ENCODE measurements at places on chromosomes 13 and 19.

DNA sequence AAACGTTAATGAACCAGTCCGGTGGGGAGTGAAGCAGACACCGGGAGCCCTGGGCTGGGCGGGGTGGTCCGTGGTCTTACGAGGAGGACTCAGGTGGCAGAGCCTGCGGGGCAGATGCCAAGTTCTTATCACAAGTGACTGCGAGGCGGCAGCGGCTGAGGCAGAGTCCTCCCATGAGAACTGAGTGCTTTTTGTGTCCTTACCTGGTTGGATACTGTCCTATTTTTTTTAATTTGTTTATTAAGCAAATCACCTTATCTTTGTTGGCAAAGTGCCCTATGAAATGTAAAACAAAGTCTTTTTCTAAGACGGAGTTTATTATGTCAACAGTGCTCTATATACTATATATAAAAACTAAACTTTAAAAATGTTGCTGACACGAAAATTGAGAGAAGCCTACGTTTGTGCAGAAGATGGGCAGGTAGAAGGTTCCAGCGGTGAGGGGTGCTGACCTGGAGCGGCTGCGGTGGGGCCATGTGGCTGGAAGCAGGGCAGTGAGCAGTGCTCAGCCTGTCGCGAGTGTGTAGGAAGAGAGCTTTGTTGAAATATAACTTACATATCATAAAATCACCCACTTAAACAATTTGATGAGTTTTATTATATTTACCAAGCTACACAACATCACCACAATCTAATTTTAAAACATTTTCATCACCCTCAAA is 82.2 kb downstream of the ATP11A start:
- no peak for DNase-seq

DNA sequence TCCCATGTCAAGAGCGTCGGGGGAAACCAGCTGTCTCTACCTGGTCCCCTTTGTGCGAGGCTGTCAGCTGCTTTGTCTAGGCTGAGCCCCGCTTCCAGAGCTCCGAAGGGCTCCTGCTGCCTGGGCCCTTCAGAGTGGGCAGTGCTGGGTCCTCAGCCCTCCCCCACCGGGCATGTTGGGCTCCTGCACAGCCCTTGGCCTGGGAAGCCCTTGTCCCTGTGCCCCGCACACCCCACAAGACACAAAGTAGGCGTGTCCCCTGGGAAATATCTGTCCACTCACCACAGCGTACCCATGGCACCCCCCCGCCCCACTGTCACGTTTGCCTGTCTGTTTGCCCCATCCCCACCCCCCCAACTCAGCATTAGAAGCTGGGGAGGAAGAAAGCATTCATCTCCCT is 39.6 kb upstream of the RANBP3 start:
- no peak for DNase-seq

GRCh38 chr13:103067751-103068555 is 1.7 kb upstream of the SLC10A2 start:
- no peak for DNase-seq

- no peak for DNase-seq
Observed at GRCh38 chr13:97220151-97220900, 1.8 kb upstream of the MBNL2 start.

DNA sequence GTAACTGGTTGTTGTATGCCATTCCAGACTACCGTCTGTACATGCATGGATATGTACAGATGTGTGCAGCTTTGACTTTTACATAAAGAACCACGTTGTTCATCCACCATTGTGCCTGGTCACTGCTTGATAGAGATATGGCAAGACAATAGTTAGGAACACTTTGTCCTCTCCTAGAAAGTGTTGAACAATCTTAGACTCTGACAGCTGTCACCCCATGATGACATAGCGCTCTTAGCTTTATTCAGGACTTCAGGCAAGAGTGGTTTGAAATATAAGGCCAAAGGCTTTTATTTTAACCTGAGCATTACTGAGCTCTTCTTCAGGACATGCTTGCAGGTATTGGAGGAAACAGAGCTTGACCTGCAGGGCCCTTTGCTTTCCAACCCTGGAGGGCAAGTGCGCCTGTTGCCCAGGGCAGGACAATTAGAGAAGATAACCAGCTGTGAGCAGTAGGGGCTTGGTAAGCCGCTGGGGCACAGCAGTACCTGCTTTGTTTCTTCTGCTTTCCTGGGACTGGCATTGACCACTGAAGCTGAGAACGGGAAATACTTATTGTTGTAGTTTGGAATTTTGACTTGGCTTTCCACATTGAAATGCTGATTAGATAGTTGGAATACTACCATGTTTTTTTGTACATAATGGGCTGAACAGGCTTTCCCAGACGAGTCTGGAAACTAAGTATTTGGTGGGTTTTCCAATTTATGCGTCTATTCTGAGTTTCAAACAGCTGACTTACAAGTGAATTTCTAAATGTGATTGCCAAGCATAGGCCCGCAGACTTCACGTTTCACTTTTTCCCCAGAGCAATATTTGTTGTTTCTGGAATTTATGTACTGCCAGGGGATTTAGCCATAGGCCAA is 51.1 kb downstream of the GARRE1 start:
- DNase-seq, result no peak

DNA sequence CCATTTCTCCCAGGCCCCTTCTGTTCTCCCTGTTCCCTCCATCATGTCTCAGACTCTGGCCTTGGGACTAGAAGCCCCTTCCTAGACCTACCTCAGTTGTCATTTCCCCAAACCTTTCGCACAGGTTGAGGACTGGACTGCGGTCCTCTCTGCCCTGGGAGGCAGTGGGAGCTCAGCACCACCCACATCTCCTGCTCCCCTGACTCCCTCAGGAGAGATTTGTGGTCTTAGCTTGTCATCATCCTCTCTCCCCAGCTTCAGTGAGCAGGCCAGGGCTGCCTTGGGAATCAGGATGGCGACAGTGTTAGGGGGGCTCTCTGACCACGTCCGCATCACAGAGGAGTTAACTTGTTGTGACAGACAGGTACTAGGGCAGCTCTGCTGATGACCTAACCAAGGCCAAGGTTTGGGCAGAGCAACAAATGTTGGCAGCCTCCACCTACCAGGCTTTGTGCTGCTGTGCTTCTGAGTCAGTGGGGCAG is 25.6 kb upstream of the RNF17 start:
- DNase-seq, result no peak

GRCh38 chr13:77698201-77699058 is 943 bp downstream of the SLAIN1 start:
- peak; percentile 14 for DNase-seq

GRCh38 chr19:7917267-7918061 is 2.7 kb upstream of the SNAPC2 start:
- peak; percentile 60 for DNase-seq

DNA sequence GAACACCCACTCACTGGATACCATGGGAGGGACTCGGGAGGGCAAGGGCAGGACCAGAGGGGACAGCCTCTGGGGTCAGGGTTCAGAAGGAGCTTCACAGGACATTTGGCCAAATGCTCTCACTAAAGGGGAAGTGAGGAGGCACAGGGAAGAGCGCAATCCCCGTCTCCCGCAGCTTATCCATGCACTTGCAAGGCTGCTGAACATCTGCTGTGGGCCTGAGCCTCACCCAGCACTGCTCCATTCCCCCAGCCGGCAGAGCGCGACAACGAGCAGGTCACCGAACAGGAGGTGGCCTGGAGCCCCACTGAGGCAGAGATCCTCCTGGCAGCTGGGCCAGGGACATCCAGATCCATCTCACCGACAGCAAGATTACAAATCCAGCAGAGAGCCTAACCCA is 23.3 kb downstream of the ELAVL1 start:
- no peak for DNase-seq

DNA sequence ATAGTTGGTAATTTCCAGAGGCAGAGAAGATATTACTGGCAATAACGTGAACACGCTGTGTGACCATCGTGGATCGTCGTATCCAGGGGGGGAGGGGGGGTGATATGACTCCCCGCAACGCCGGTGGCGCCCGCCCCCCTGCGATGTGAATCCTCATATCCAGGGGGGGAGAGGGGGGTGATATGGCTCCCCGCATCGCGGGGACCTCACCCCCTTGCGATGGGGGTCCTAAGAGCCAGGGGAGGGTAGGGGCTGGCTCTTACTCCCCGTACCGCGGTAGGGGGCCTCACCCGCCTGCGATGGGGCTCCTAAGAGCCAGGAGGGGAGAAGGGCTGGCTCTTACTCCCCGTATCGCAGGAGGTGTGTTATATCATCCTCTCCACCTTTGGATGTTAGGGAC is 31.3 kb upstream of the RGCC start:
- no peak for DNase-seq

DNA sequence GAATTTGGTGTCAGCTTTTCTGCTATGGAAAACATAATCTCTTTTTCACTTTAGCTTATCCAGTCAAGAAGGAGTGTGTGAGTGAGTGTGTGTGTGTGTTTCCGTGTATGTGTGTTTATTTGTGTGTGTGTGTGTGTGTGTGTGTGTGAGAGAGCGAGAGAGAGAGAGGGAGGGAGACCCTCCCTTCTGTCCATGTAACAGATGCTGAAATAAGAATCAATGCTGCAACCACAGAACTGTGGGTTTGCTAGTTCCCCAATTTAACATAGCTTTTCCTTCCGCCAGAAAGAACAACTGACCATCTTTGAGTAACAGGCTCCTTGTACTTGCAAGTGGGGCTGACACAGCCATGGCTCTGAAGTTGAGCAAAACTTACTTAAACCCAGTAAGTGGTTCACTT is 5.2 kb downstream of the LCP1 start:
- DNase-seq, result no peak

GRCh38 chr13:59299584-59299983 is 864.1 kb downstream of the DIAPH3 start:
- DNase-seq, result no peak

DNA sequence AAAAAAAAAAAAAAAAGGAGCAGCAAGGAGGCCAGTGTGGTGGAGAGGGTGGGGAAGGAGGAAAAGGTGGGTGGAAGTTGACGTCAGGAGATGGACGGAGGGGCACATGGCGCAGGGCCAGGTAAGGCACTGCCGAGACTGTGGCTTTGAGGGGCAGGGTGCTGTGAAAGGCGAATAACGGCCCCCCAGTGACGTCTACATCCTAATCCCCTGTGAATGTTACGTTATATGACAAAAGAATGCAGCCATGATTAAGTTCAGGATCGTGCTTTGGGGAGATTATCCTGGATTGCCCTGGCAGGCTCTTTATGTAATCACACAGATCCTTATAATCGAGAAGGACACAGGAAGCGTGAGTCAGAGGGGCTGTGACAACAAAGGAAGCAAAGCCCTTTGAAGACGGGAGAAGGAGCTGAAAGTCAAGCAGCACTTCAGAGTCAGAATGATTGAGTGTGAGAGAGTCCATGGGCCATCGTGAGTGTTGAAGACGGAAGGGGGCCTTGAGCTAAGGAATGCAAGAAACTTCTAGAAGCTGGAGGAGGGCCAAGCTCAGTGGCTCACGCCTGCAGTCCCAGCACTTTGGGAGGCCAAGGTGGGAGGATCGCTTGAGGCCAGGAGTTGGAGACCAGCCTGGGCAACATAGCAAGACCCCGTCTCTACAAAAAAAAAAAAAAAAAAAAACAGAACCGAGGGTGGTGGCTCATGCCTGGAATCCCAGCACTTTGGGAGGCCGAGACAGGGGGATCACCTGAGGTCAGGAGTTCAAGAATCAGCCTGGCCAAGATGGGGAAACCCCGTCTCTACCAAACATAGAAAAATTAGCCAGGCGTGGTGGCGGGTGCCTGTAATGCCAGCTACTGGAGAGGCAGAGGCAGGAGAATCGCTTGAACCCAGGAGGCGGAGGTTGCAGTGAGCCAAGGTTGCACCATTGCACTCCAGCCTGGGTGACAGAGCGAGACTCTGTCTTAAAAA is 13.8 kb upstream of the CEACAM16 start:
- DNase-seq, result no peak

DNA sequence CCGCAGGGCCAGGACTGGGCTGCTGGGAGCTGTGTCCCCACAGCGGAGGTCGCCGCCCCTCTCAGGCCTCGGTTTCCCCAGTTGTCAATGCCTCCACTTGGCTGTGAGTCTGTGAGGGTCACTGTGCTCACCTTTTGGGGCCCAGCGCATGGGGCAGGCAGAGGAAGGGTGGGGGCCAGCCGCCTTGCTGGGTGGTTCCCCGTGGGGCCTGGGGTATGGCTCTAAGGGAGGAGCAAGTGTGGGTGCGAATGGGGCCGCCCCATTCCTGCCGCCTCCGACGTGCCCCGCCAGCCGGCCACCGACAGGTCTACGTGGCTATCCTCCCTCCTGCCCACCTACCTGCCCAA is 800 bp upstream of the FGF22 start:
- no peak for DNase-seq

GRCh38 chr19:46460981-46461380 is 10.4 kb downstream of the PNMA8A start:
- no peak for DNase-seq

DNA sequence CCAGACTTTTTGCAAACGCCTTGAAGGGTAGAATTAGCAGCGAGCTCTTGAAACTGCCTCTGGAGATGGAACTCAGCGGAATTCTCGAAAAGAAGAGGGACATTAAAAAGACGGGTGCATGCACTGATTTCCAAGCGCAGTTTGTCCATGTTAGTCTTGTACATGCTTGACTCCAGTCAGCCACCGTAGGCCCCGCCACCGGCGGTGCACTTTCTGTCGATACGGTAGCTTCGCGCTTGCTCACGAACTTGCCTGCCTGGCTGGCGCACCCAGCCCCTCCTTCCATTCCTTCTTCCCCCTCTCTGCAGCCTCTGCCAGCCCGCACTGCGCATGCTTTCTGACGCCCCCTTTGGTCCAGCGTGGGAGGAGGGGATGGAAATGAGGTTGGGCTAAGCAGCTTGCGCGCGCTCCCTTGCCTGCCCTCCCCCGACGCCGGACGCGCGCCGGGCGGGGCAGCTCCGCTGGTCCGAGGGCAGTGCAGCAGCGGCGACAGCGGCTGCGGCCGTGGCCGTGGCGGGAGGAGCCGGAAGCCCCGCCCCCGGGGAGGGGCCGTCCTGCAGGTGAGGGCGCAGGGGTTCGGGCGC is at the start of gene ZNF575:
Gene ZNF575, plus strand, starts transcription at position 227 of the 584 bp plus-strand sequence. CDS start 1,235 bp downstream, outside the sequence.
- peak; percentile 78 for DNase-seq

DNA sequence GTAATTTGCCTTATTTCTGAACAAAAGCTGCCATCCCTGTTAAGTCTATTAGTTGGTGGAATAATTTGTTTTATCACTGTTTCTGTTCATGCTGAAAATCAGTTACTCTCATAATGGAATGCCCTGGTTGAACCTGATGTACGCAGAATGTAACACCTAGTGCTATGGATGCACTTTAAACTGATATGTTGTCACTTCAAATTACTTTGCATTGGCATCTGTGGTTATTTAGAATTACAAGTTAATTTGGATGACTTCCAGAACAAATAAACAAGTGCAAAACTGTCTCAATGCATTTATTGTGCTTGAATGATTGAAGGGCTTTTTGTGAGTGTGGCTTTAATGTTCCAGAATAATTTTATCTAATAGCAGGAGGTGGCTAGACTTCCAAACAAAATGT is 368.2 kb upstream of the SLITRK5 start:
- DNase-seq, result no peak

GRCh38 chr19:41476583-41476982 is 33.6 kb downstream of the ERICH4 start:
- no peak for DNase-seq

GRCh38 chr19:21765151-21765550 is 2.2 kb downstream of the ZNF100 start:
- no peak for DNase-seq

DNA sequence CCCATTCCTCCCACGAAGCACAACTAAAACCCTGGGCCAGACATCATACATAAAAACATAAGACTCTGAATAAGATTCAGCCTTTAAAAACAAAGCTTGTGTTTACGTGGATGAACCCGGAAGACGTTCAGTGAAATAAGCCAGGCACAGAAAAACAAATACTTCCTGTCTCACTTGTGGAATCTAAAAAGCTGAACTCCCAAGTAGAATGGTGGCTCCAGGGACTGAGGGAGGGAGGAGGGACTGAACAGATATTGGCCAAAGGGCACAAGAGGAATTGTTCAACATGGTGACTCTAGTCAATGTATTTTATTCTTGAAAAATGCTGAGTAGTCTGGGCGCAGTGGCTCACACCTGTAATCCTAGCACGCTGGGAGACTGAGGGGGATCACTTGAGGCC is 35.7 kb upstream of the TPM4 start:
- no peak for DNase-seq

Measured in activated naive CD4-positive, alpha-beta T cell (primary cell).